ENCODE measurements at places on chromosomes 12 and 14.

- no peak for DNase-seq
Measured at GRCh38 chr14:72057701-72058285, 125.6 kb downstream of the RGS6 start.

DNA sequence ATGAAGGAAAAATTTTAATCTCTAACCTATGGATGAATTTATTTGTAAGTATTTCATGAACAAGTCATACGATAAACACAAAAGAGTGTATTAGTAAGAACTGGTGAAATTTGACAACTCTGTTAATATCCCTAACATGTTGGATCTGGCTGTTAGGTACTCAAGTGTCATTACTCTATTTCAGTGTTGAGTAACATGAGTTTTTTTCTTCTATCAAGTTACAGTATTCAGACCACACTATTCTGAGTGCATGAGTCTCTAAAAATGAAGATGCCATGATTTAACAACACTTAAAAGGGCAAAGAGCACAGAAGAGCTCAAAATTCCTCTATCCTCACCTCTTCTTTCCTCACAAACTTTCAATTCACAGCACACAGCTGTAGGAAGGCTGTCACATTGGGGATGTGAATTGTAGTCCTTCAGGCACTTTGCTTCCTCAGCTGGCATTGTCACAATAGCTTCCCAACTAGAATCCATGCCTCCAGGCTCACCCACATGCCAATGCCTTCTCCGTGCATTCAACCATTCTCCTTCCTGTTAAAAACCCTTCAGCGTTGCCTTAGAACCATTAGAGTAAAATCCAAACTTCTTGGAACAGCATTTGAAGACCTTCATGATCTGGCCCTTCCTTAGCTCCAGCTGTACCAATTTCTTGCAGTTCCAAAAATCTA is 73.7 kb upstream of the DBX2 start:
- DNase-seq, result no peak

DNA sequence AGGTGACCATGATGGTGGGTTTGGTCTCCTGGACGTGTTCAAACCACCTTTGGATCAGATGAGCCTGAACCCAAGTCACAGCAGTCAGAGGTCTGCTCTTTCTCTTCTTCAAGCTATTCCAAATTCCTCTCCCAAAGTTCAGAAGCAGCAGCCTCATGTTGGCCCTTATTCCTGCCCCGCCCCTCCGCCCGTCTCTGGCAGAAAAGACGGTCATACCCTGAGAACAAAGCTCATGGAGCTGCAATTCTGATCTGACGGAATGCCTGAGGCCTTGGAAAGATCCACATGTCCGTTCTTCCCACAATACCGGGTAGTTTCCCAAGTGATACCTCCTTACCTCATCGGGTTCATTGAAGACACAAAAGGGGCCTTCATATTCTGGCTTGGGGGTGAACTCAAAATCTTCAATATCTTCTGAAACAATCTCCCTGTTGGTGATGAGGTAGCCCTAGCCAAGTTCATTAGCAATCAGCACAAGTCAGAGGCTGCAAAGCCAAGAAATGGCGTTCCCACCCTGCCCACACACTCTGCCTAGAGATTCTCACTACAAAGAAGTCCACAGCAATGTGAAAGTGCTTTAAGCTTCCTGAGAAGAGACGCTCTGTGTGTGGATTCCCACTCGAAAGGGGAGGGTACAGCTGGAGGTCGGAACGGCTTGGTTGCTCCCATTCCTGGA is 11.2 kb downstream of the POLE start:
- DNase-seq, result no peak

DNA sequence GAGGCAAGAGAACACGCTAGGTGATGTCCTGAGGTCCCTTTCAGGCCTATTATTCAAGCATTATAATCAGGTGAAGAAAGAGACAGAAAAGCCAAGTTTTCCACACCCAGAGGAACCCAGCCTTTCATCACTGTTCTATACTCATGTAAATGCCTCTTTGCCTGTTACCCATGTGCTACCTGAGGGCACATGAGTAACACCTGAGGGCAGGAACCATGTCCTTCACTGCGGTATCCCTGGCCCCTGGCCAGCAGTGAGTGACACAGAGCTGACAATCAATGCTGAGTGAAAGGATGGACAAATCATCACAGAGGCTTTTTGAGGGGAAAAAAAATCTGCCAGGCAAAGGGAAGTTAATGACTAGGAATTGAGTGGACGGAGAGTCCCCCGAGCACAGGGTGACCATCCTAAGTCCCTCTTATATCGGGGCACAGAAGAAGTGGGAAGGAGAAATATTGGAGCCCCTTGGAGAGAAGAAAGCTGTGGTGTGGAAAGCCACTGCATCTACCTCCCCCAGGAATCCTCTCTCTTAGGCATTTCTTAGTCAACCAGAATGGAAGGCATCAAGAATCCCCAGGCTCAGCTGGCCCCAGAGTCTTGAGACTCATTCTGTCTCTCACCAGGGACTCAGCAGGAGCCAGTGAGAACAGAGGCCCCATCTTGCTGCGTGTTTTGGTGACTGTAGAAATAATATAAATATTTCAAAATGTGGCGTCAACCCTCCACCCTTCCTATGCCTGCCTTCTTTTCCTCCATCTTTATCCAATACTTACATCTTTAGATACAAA is 212.9 kb downstream of the DPF3 start:
- DNase-seq, result no peak

DNA sequence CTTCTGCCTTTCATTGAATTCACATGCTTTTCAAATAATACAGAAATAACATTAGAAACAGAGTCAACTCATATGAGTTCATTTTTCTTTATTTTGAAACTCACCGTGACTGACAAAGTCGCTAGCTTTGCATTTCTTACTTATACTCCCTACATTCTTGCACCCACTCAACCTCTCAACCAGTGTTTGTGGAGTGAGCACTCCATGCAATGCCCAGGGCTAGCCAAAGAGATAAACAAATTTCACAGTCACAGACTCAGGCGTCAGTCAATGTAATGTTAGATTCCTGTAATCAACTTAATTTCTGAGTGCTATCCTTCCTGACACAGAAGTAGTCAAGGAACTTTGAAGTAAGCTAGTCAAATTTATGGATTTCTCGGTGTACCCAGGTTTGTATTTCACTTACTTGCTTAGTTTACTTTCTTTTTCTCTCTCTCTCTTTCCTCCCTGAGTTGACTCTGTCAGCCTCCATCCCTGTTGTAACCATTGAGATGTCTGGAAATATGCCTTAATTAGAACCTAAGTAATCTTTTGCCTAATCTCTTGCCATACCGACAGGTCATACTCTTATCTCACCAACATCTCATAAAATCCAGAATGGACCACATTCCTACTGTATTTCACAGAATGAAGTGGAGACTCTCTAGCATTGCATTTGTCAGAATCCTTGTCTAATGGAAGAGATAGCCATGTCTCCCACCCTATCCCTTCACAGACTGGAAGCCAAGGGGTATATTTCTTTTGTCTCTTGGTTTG is 413.0 kb downstream of the AEBP2 start:
- no peak for DNase-seq

DNA sequence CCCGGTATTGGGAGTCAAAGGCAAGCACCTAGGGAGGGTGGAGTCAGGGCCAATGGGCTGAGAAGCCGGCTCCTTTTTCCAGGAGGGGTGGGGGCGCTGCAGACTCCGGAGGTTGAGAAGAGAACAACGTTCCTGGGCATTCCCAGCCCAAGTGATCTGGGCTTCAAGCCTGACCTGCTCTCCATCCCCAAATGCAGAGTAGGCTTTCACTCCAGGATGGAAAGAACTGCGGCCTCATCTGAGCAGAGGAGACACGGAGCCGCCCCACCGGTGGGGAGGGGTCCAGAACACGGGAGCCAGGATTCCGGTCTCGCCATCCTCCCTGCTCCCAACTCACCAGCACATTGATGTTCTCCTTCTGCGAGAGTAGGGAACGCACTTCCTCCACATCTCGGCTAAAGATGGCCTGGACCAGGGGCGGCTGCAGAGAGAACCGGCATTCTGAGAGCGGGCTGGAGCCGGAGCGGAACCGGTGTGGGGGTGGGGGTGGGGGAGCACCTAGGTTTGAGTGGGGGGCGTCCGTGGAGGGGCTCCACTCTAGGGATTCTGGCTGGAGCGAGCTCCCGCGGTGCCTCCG is 605 bp downstream of the ANKRD52 start:
- DNase-seq, result no peak

GRCh38 chr12:45381351-45381750 is 165.5 kb downstream of the ANO6 start:
- no peak for DNase-seq

DNA sequence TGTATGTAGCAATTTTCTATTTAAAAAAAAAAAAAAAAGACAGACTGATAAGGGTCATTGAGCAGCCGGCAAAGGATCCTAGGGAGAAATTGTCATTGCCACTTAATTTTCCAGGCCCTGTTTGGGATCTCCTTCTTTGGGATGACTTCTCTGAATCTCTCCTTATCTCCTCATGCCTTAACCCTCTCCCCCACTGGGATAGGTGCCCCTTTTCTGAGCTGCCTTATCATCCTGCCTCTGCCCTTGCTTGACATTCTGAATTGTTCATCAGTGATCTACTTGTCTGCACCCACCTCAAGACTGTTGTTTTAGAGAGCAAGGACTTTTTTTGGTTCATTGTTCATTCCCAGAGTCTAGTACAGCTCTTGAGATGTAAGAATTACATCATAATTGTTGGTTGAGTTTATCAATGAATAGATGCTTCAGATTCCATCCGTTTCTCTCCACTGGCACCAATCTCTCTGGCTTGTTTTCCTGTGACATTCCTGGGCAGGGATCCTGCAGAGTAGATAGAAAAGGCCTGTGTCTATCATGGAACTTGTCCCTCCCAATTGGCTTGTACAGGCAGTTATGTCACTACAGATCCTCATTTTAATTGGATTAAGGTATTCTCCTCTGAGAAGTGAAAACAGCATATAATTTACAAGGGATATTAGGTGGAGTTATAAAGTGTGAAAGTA is 42.6 kb downstream of the SOCS2 start:
- no peak for DNase-seq

GRCh38 chr14:66375046-66375964 is 110.9 kb upstream of the CCDC196 start:
- no peak for DNase-seq

GRCh38 chr14:73251516-73252215 is 14.4 kb downstream of the PAPLN start:
- DNase-seq, result peak; percentile 24

DNA sequence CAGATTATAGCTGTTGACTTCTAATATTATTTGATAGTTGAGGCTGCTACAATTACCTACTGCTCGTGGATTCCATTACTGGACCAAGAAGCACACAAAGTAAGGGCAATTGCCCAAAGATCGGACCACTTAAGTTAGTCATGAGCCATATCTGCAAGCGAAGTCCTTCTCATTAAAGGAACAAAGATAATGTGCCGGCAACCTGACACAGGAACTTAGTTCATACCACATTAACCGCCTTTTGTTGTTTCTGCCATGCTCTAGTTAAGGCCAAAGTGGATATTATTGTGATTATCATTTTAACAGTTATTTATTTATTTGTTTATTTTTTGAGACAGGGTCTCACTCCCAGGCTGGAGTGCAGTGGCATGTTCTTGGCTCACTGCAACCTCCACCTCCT is 38.1 kb upstream of the TMED10 start:
- DNase-seq, result no peak

GRCh38 chr14:68882235-68882634 is 89.4 kb upstream of the ZFP36L1 start:
- no peak for DNase-seq

- DNase-seq, result no peak
Measured at GRCh38 chr14:59566725-59567124, 9.9 kb downstream of the CCDC175 start.

GRCh38 chr12:109247831-109248654 is 61.0 kb downstream of the FOXN4 start:
- no peak for DNase-seq

DNA sequence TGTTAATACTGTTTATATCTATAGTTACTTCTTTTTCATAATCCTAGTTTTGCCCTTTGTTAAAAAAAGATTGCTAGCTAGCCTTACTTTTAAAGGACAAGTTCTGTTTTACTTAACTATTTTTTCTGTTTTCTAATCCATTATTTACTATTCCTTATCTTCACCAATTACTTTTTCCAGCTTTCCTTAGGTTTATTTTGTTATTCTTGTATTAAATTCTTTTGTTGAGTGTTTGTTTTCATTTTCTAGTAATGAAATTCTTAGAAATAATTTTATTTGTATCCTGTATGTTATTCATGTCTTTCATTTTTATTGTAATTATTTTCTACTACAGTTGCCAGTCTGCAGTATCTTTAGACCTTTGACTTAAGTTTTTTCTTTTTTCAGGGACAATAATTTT is 45.7 kb upstream of the GXYLT1 start:
- no peak for DNase-seq

GRCh38 chr14:74346341-74346740 is 1.9 kb upstream of the VRTN start:
- no peak for DNase-seq

GRCh38 chr12:130650131-130650530 is 66.0 kb downstream of the RIMBP2 start:
- DNase-seq, result no peak

- no peak for DNase-seq
Measured at GRCh38 chr14:104434214-104435076, 145.1 kb upstream of the C14orf180 start.

DNA sequence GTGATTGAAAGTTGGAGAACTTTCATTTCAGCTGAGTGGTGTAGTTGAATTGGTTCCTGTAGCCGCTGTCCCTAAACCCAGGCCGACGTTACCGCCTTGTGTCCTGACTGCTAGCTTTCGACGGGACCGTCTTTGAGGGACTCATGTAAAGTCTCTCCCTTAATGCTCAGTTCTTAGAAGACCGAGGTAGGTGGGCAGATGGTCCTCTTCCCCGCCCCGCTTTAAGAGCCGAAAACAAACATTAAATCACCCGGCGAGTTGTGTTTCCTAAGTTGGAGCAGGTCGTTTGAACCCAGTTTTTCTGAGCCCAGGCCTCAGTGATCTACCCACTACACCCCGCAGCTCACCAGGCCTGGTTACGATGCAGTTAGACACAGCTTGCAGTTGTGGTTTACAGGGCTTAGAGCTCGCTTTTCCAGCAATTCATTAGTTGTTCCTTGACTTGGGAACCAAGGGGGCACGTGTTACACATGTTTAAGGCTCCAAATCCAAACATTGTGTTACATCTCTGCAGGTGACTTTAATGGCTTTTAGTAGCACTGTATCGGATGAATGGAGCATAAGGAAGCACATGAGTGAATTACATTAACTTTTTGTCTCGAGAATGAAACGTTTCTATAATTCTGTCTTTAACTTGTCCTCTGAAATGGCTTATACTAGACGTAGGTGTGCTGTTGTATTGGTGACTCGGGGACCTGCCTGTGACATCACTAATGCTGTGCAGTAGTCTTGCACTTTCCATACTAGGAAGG is 790 bp downstream of the NEDD1 start:
- DNase-seq, result no peak

DNA sequence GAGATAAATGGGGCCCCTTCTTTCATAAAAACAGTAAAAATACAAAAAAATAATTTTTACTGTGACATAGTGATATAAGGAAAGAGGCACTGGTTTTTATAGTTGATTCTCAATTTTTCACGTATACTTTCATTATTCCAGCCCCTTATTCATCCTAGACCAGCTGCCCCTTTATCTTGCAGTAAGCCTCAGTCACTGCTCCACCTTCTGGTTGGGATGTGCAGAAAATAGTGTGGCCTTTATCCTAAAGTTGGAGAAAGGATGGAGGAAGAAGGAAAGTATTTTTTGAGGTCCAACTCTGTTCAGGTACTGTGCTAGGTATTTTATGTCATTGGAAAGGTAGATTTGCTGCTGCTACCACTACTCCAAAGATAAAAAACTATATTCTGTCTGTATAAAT is 172.7 kb downstream of the ANO6 start:
- no peak for DNase-seq

- DNase-seq, result no peak
Measured at GRCh38 chr14:103348154-103348553, 14.1 kb downstream of the EIF5 start.

Measured in dorsolateral prefrontal cortex (tissue), 122 donors.